CD4-positive, alpha-beta memory T cell (primary cell): ENCODE measurements at places on chromosomes 4 and X. TPM values are rescaled to one million over a fixed set of nuclear protein-coding genes. Genes with fewer than 3 reads are reported as not detected.

DNA sequence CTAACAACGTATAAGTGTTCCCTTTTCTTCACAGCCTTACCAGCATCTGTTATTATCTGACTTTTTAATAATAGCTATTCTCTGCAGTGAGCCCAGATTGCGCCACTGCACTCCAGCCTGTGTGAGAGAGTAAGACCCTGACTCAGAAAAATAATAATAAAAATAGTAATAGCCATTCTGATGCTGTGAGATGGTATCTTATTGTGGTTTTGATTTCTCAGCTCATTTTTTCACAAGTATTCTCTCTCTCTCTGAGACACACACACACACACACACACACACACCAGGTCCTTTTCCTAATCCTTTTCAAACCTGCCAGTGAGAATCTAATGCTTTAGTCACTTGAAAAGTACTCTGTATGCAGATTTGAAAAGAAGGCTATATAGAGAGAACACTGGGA is 89.8 kb downstream of the CHIC2 start:
- DNase-seq: no peak

- no peak for DNase-seq
Measured at GRCh38 chrX:47662144-47662657, 3.2 kb upstream of the UXT start.

GRCh38 chr4:83331956-83332355 is 2.7 kb downstream of the HPSE start:
- DNase-seq: no peak

The RNF175 gene
- 0.67 TPM for total RNA-seq

The PLAC1 gene
- not detected for total RNA-seq

The NAP1L2 gene
- 20.9 TPM for total RNA-seq

The VCX2 gene
- total RNA-seq: not detected
